ENCODE measurements at places on chromosomes 13 and 19.

DNA sequence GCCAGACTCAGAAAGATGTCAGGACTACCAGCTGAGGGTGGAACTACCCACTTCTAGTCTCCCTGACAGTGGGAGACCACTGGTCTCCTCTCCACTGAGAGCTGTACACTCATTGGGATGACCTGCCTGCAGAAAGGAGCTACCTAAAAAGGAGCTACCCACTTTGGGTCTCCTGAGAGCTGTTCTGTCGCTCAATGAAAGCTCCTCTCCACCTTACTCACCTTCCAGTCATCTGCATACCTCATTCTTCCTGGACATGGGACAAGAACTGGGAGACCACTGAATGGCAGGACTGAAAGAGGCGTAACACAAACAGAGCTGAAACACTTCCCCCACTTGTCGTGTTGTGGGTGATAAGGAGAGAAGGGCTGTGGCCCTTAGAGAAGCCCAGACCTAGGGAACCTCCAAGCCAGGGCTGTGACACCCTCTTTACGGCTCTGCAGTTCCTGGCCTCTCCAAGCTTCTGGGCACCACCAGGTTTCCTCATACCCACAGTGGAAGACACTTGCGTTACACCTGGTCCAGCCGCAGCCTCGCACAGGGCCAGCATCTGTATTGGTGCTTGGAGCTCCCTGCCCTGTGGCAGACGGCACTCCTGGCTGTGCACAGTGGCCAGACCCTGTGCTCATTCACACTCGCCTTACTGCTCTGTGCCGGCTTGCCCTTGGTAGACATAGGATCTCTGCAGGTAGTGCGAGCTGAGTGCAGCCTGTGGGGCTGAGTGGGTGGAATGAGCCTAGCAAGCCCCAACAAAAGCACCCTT, 54.9 kb upstream of the SLITRK6 start:
- DNase-seq: no peak
- H3K4me3 ChIP-seq: no peak overlapping the region

- H3K36me3 ChIP-seq: no peaks in the 10 kb centered on the region
- no peaks in the 10 kb centered on the region for H3K4me1 ChIP-seq
- H3K27me3 ChIP-seq: no peaks in the 10 kb centered on the region
- H3K27ac ChIP-seq: no peak overlapping the region
- no peak for DNase-seq
These were observed 8.4 kb downstream of the NAPA start for GRCh38 chr19:47506459-47506858.

DNA sequence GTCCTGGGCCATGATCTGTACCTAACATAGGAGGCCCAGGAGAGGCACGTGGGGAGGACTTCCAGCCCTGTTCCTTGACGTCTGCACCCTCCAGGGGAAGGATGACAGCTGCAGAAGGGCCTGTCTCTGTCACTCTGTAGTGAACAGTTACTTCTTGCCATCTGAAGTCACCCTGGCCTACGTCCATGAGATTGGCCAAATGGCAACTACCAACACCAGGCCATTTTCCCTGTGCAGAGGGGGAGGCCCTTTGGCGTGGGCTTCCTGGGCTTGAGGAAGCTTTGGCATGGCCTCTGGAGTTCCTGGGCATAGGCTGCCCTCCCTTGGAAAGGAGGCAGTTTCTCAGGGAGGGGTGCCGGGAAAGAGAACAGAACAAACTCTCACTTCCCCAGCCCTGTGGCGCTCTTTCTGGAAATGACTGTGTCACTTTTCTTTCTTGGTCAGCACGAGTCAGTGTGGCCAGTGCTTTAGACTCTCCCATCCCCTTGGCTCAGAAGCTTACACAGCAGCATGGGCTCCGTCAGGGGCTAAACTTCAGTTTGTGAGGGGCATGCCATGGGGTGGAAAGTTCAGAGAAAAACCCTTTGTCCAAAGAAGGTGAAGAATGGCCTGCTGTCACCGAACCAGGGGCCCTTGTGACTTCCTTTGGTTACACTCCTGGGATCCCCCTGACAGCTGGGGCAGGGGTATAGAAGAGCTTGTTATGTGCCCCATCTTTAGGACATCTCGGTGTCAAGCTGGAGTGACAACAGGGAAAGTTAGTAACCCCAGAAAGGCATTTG, 5.3 kb downstream of the CARM1 start:
- no peak overlapping the region for H3K27ac ChIP-seq
- DNase-seq: no peak
- H3K36me3 ChIP-seq: no peaks in the 10 kb centered on the region
- no peak overlapping the region for H3K4me3 ChIP-seq
- H3K27me3 ChIP-seq: no peaks in the 10 kb centered on the region
- peaks cover 25% of the 10 kb centered on the region for H3K4me1 ChIP-seq

- no peak for DNase-seq
- H3K4me3 ChIP-seq: no peak overlapping the region
- no peaks in the 10 kb centered on the region for H3K27me3 ChIP-seq
- H3K36me3 ChIP-seq: no peaks in the 10 kb centered on the region
These were observed 10.6 kb downstream of the EIF3K start for GRCh38 chr19:38629568-38629967.

GRCh38 chr19:24074720-24075454, 12.1 kb upstream of the ZNF254 start:
- H3K27ac ChIP-seq: no peak overlapping the region
- no peak for DNase-seq
- no peaks in the 10 kb centered on the region for H3K36me3 ChIP-seq
- no peaks in the 10 kb centered on the region for H3K4me1 ChIP-seq
- H3K27me3 ChIP-seq: no peaks in the 10 kb centered on the region

DNA sequence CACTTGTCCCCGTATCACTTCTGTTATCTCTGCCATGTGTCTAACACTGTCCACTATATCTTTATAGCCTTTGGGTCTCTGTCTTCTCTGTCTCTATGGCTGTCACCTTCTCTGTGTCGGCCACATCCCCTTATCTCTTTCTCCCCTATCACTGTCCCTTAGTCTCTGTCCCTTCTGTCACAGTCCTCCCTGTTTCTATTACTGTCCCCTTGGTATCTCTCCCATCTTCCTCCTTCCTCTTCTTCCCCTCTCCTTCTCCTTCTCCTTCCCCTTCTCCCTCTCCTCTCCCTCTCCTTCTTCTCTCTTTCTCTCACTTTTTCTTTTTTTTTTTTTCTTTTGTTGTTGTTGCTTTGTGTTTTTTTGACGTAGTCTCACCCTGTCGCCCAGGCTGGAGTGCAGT, 34.7 kb upstream of the LRRC4B start:
- peaks cover 41% of the 10 kb centered on the region for H3K27me3 ChIP-seq
- no peak overlapping the region for H3K4me3 ChIP-seq
- no peaks in the 10 kb centered on the region for H3K4me1 ChIP-seq
- DNase-seq: no peak

GRCh38 chr13:87052731-87053130, 618.4 kb upstream of the SLITRK5 start:
- no peaks in the 10 kb centered on the region for H3K27me3 ChIP-seq
- no peaks in the 10 kb centered on the region for H3K36me3 ChIP-seq
- H3K4me3 ChIP-seq: no peak overlapping the region
- DNase-seq: no peak

DNA sequence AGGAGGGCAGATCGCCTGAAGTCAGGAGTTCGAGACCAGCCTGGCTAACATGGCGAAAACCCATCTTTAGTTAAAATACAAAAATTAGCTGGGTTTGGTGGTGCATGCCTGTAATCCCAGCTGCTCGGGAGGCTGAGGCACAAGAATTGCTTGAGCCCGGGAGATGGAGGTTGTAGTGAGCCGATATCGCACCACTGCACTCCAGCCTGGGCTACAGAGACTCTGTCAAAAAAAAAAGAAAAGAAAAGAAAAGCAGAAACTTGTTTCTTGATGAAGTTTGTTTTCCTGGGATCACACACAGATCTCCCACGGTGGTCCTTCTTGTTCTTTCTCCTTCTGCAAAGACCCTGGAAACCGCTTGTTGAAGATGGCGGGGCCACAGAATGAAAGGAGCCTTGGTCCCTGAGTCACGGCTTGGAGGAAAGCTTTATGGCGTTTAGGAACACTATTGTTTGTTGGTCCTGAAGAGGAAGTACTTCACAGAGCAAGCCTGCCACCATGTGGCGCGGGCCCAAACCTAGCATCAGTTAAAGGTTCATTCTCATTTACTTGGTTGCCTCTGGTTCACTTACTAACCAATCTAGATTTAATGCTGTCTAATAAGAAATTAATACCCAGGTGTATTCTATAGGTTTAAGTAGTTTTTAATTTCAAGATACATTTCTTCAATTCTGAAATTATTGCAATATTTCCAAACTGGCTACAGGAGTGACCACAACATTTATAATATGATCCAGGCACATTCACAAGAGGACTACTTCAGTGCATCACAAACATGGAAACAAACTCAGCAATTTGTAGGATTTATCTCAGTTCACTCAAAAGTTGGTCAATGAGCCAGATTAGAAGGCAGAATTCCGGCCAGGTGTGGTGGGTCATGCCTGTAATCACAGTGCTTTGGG, 21.3 kb upstream of the ARL11 start:
- DNase-seq: peak; percentile 72
- no peak overlapping the region for H3K27ac ChIP-seq
- H3K4me3 ChIP-seq: peak overlapping the region; percentile 50
- no peaks in the 10 kb centered on the region for H3K27me3 ChIP-seq

DNA sequence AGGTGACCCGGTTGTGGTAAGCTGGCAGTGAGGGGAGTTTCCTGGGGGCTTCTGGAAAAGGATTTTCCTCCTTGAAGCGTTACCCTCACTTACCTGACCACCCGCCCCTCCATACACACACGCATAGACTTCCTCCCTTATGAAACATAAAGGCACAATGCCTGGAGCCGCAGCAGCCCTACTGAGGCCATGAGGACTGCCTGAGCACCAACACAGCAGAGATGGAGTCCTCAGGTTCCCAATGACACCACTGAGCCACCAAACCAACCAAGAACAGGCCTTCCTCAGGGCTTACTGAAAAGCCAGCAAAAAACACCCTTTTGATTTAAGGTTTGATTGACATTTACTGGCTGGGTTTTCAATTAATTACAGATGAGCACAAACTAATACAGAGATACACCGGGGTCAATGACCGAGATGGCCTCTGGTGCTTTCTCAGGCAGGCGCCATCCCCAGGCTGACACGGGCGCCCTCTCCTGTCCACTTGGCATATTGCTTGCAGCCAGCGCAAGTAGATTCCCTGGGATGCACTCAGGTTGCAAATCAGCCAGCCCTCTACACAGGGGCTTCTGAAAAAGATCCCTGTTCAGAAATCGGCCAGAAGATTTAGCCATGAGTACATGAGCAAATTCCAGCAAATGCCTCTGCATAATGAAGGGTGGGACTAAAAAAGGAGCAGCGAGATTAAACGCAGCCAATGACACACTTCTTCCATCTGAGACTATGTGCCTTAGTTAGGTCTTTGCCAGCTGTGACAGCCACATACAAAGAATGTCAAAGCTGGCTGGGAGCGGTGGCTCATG, 14.8 kb downstream of the OPA3 start:
- H3K27me3 ChIP-seq: no peaks in the 10 kb centered on the region
- DNase-seq: peak; percentile 51
- no peaks in the 10 kb centered on the region for H3K36me3 ChIP-seq
- no peak overlapping the region for H3K4me3 ChIP-seq
- H3K4me1 ChIP-seq: peaks cover 5% of the 10 kb centered on the region
- no peak overlapping the region for H3K27ac ChIP-seq

DNA sequence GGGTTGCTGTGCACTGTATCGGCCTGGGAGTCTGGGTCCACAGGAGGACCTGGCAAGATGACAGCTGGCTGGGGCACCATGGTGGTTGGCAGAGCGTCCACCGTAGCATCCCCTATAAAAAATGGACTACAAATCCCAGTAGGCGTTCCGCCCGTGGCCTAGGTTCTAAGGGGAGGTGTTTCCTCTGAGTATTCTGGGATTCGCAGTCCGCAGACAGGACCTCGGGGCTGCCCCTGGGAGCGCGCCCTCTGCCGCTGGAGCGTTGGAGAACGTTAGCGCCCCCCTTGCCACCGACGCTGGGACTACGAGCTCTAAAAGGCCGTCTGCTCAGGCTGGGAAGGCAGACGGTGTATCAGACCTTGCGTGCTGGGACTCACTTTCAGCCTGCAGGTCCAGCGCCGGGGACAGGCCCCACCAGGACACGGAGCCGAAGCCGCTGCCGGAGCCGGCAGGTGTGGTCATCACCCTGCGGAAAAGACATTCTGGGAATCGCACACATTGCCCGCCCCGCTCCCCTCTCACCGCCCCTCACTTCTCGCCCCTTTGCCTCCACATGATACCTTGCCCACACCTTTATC, 372 bp downstream of the DNAAF3 start:
- peaks cover 4% of the 10 kb centered on the region for H3K4me1 ChIP-seq
- DNase-seq: peak; percentile 63
- peak overlapping the region; percentile 45 for H3K4me3 ChIP-seq
- no peaks in the 10 kb centered on the region for H3K36me3 ChIP-seq

DNA sequence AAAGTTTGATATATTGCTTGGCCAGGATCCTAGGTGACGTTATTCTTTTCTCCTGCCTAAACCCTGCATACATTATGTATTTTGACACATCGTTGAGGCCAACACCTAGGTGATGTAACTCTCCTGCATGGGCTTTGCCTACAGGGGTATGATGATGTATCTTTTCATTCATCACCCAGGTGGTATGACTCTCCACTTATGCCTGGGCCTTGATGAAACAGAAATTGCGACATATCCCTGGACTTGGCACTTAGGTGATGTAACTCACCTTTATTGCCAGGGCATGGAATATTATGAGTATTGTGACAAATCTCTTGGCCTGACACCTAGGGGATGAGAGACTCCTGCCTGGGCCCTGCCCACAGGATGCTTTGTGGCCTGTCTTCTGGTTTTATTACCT, 18.5 kb upstream of the ZNF681 start:
- H3K4me3 ChIP-seq: no peak overlapping the region
- no peaks in the 10 kb centered on the region for H3K27me3 ChIP-seq
- H3K27ac ChIP-seq: no peak overlapping the region
- DNase-seq: no peak

GRCh38 chr13:107252021-107252420, 684.1 kb upstream of the ARGLU1 start:
- no peaks in the 10 kb centered on the region for H3K4me1 ChIP-seq
- DNase-seq: no peak
- no peak overlapping the region for H3K4me3 ChIP-seq
- H3K27ac ChIP-seq: no peak overlapping the region

DNA sequence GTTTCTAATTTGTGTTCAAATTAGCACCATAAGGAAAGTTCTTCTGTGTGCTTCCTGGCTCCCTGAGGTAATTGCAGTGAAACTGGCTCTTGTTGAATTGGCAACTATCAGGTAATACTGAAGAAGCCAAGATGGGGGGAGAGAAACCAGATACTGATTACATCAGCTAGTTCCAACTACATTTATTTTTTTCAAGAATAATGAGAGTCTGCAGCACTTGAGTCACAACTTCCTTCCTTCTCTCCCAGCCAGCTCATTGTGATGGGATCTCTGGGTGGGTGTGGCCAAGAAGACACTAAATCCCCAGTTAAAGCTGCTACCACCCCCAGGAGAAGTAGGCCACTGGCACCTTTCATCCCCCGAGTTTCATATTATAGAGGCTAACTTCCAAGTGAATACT, 100.7 kb upstream of the RXFP2 start:
- no peak overlapping the region for H3K4me3 ChIP-seq
- no peak for DNase-seq
- H3K27me3 ChIP-seq: no peaks in the 10 kb centered on the region
- H3K27ac ChIP-seq: no peak overlapping the region
- H3K4me1 ChIP-seq: no peaks in the 10 kb centered on the region
- H3K36me3 ChIP-seq: no peaks in the 10 kb centered on the region

Measured in MM.1S (cell line).